Hippocampal formation (tissue), 2 donors: ENCODE measurements at places on chromosomes 13 and 19.

GRCh38 chr13:26230703-26231102 is 8.6 kb upstream of the RNF6 start:
- no peak for DNase-seq

GRCh38 chr13:76758738-76759137 is 127.5 kb downstream of the KCTD12 start:
- no peak for DNase-seq

- no peak for DNase-seq
Measured at GRCh38 chr13:107860284-107860683, 355.1 kb downstream of the LIG4 start.

GRCh38 chr13:33110713-33111413 is 94.6 kb downstream of the KL start:
- no peak for DNase-seq

DNA sequence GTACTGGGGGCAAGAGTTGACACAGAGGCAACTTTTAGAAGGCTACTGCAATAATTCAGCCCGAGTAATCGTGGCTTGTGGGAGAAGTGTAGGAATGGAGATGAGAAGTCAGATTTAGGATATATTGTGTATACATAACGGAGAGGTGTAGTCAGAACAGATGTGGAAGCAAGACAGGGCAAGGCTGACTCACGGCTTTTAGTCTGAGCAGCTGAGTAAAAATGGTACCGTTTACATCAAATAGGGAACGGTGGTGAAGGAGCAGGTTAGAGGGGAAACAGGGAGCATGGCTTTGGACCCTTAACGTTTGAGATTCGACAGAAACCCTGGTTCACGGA is 796 bp upstream of the LSM14A start:
- DNase-seq = no peak

DNA sequence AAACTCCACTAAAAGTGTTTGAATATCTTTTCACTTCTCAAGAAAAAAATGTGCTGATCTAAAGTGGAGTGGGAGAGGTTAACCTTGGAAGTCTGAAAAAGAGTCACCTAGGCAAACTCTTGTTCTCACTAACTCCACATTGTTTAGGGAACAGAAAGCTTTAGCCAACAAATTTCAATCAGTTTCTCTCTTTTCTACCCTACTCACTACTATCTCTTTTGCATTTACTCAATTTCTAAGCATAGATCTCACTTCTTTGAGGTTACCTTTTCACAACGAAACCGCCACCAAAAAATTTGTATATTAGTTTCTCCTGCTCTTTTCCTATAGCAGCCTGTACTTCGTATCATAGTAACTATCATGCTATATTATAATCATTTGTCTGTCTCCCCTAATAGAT is 6.3 kb downstream of the NHLRC3 start:
- DNase-seq = no peak

DNA sequence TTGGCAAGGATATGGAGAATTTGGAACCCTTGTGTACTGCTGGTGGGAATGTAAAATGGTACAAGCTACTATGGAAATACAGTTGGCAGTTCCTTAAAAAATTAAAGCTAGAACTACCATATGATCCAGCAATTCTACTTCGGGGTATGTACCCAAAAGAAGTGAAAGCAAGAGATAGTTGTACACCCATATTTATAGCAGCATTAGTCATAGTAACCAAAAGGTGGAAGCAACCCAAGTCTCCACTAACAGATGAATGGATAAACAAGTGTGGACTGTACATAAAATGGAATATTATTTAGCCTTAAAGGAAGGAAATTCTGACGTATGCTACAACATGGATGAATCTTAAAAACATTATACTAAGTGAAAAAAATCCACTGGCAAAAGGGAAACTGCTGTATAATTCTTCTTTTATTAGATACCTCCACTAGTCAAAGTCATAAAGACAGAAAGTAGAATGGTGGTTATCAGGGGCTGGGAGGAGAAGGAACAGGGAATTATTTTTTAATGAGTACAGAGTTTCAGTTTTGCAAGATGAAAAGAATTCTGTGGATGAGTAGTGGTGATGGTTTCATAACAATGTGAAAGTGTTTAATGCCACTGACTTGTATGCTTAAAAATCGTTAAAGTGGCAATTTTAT is 141.6 kb downstream of the RXFP2 start:
- no peak for DNase-seq
